Pulmonary artery endothelial cell (primary cell): ENCODE measurements at places on chromosomes 13 and 19.

DNA sequence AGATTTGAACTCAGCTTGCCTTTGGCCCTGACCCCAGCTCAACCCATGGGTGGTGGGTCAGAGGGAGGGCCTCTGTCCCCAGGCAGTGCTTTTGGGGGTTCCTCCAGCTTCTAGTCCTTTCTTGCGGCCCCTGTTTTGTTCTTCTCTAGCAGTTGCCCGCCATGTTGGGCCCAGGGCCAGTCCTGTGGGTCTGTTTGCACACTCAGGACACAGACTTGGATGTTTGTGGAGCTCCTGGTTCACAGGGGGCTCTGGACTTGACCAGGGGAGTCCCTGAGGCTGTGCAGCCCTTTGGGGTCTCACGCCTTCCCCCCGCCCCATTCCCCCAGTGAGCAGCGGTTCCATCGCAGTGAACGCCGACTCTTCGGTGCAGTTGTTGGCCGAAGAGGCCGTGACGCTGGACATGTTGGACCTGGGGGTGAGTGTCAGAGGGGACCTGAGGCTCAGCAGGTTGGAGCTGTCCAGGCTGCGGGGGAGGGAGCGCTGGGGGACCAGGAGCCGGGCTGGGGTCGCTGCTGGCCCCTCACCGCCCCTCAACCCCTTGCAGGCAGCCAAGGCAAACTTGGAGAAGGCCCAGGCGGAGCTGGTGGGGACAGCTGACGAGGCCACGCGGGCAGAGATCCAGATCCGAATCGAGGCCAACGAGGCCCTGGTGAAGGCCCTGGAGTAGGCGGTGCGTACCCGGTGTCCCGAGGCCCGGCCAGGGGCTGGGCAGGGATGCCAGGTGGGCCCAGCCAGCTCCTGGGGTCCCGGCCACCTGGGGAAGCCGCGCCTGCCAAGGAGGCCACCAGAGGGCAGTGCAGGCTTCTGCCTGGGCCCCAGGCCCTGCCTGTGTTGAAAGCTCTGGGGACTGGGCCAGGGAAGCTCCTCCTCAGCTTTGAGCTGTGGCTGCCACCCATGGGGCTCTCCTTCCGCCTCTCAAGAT, 2.5 kb downstream of the ATP5F1D start:
- peak; percentile 53 for DNase-seq

DNA sequence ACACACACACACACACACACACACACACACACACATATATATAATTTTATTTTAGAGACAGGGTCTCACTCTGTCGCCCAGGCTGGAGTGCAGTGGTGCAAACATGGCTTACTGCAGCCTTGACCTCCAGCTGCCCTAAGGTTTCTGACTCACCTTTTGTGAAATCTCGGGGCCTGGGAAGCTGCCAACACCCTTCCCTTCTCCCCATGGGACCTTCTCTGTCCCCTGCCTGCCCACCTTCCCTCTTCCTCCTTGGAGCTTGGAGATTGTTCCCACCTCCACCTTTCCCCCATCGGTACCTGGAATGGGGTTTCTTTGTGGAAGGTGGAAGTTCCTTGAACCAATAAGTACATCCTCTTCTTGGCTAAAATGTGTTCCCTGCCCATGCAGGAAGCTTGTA, 6.3 kb downstream of the ARRDC5 start:
- DNase-seq = no peak

GRCh38 chr19:8988204-8988603, 22.0 kb downstream of the MUC16 start:
- DNase-seq = no peak

DNA sequence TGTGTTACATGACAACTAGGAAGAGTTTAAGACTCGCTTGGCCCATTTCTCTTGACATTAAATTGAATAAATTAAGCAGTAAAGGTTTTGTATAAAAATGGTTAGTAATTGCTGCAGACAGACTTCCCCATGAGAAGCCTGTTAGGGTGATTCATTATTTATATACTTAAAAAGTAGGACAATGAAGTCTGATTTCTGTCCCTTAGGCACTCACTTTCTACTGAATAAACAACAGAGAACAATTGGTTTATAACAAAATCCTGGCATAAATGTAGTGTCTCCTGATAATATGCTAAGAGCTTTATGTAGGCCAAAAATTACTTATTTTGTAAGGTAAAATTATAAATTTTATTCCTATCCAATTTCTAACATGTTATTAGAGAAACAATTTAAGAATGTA, 2138.5 kb upstream of the PCDH20 start:
- DNase-seq = no peak

DNA sequence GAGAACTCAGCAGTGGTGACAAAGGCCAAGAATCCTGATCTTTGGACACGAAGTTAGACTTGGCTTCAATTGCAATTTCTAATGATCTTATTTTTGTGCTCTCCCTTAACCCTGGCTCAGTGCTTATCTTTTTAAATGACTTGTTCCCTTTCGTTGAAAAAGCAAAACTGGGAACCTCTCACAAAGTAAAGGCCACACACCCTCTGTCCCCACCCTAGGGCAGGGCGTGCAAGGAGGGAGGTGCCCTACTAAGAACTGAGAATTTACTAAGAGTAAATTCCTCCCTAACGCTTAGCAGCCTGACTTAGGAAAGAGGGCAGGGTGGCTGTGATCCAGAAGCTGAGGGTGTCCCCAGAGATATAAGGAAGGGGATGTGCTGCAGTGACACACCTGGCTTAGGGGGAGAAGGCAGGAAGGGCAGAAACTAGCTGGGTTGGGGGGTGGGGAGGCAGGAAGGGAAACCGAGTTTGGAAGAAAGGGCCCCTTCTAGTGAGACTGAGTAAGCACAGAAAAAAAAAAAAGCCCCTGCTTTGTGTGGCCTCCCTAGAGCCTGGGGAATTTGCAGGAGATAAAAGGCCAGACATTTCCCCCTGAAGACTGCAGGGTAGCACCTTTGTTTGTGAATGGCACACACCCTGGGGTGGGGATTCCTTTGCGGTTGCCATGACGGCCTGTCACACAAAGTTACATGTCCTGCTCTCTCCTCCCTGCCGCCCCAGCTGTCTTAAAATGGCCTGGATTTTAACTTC, 435.1 kb downstream of the EFNB2 start:
- DNase-seq = no peak

DNA sequence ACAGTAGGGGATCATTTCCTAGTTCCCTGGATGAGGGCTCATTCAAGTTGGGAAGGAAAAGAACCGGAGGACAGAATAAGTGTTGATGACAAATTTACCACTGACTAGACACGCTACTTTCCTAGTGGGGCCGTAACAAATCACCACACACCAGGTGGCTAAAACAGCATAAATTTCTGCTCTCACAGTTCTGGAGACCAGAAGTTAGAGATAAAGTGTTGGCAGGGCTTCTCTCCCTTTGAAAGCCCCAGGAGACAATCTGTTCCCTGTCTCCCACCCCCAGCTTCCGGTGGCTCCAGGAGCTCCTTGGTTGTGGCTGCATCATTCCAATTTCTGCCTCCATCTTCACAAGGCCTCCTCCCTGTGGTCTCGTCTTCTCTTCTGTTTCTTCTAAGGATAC, 65.4 kb upstream of the ARGLU1 start:
- DNase-seq = no peak

GRCh38 chr13:20664351-20664750, 39.1 kb upstream of the IL17D start:
- no peak for DNase-seq

DNA sequence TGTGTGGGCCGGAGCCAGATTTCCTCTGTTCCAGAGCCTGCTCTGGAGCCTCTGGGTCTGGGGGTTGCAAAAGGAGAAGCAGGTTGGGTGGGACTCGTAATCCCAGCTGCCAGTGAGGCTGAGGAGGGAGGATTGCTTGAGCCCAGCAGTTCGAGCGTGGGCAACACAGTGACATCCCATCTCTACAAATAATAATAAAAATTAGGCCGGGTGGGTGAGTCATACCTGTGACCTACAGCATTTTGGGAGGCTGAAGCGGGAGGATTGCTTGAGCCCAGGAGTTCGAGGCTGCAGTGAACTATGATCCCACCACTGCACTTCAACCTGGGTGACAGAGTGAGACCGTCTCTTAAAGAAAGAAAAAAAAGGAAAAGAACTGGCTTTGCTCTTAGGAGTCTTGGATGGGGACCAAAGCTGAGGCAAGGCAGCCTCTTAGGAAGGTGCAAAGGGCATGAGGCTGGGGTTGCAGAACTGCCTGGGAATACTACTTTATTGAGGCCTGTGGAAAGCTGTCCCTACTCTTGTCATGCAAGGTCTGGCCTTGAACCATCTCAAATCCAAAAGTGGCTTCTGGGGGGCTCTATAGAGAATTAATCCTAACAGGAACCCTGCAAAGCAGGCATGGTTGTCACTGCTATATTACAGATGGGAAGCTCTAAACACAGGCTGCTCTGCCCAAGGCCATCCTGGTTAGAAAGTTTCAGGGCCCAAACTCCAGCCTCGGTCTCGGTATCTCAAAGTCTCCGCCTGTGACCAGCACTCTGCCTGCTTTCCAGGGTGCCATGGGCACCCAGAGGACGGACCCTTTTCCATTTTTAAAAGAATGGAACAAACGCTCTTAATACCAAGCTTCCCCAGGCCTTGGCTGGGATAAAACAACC, 880 bp upstream of the C19orf12 start:
- DNase-seq = no peak

- DNase-seq = no peak
Observed at GRCh38 chr19:39385629-39386411, 5.1 kb downstream of the PAF1 start.

DNA sequence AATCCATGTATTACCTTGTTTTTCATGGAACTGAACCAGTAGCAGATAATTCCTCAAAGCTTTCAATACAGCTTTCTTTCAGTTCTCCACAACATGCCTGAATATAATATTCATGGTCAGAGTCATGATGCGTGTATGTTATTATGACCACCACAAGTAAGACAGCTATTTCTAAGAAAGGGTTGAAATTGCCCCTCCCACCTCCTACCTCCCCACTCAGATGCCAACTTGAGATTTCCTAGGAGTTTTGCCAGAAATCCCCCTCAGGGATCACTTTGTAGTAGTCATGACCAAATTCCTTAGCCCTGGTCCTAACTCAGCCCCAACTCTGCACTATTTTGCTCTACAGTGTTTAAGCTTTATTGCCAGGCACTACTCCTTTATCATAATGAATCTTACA, 69.9 kb upstream of the RAP2A start:
- no peak for DNase-seq

DNA sequence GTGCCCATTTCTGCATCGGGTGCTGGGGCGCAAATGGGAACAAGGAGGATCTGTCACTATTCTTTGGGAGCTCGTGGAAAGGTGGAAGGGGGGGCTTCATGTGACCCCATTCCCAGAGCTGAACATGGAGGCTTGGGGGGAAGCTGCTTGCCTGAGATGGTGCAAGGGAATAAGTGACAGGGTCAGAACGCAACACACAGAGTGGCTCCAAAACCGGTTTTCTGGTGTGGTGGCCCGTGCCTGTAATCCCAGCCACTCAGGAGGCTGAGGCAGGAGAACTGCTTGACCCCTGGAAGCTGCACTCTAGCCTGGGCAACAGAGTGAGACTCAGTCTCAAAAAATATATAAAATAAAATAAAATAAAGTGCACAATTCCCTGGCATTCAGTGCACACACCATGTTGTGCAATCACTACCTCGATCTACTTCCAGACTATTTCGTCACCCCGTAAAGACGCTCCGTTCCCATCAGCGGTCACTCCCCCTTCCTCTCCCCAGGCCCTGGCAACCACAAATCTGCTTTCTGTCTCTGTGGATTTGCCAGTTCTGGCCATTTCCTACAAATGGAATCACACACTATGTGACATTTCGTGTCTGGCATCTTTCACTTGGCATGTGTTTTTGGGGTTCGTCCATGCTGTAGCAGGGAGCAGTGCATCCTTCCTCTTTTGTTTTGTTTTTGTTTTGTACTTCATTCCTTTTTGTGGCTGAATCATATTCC, 18.2 kb upstream of the COMP start:
- no peak for DNase-seq

- no peak for DNase-seq
Observed at GRCh38 chr19:4738734-4739133, 15.1 kb upstream of the DPP9 start.

DNA sequence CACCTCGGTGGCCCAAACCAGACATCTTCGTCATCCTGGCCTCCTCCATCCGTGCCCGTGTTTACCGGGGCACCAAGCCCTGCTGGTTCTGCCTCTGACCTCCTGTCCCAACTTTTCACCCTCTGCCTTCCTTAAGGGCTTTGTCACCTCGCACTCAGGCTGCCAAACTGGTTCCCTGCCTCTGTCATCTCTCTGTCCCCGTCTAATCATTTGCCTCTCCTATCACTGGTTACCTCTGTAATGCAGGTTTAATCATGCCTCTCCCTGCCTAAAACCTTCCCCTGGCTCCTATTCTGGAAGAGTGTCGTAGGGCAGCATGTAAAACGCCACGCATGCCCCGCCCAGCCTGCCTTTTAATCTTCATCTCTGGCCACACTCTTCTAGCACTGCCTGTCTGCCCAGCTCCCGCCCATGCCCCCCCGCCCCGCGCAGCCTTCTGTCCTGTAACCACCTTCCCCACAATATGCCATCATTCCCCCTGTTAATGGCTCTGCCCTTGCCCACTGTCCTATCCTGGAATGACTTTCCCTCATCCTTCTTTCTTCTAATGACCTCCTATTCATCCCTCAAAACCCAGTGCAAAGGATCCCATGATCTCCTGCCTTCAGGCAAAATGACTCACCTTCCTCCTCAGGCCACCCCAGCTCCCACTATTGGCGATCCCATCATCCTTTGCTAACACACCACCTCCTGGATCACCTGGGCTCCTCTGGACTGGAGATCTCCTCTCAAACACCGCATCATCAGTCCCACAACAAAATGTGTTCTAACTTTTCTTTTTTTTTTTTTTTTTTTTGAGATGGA, 66.7 kb downstream of the PEX11G start:
- DNase-seq = no peak

GRCh38 chr19:18346091-18346490, 5.7 kb downstream of the PGPEP1 start:
- no peak for DNase-seq

GRCh38 chr19:49136771-49137171, 17.4 kb downstream of the PPFIA3 start:
- no peak for DNase-seq

DNA sequence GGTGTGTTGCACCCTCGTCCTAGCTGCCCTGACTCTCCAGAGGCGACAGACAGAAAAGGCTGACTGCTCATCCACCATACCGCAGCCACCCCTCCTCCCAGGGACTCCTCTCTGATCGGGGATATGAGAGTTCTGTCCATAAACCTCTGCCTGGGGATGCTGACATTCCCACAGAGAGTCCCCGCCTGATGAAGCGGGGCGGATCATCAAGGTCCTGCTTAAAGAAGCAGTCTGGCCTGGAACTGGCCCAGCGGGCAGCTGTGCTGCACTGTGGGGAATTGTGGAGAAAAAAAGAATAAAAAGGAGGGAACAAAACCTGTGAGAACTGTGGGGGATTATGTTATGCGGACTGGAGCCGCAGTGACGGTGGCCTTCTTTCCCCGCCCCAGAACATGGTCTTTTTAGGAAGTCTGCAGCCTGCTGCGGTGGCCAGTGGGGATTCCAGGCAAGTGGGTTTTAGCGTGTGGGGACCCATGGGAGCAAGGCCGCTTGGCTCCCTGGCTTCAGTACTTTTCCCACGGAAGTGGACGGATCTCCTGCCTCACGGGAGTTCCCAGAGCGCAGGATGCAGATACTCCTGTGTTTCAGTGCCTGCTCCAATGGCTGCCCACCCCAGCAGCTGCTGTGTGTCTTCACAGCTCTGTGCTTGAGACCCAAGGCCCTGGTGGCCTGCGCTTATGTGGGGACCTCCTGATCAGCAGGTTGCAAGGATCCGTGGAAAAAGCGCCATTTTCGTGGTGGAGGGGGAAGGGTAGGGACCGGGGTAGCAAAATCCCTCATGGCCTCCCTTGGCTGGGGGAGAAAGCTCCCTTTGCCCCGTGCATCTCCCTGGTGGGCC, 1456.2 kb upstream of the SLC10A2 start:
- no peak for DNase-seq

- DNase-seq = no peak
Observed at GRCh38 chr19:38650911-38651584, 3.6 kb downstream of the ACTN4 start.

- no peak for DNase-seq
Observed at GRCh38 chr13:45412274-45413049, 5.7 kb downstream of the SLC25A30 start.
